Activated T-cell treated with anti-CD3 and anti-CD28 coated beads, Interleukin-2, amount 50 U/mL, for 24 hours (primary cell): ENCODE measurements at places on chromosomes 16 and 17.
A peak's percentile ranks its signal among the peaks of the same experiment; 100 is the strongest.

GRCh38 chr17:16407911-16408588 lies 7.3 kb upstream of the TRPV2 start:
- DNase-seq, result no peak

DNA sequence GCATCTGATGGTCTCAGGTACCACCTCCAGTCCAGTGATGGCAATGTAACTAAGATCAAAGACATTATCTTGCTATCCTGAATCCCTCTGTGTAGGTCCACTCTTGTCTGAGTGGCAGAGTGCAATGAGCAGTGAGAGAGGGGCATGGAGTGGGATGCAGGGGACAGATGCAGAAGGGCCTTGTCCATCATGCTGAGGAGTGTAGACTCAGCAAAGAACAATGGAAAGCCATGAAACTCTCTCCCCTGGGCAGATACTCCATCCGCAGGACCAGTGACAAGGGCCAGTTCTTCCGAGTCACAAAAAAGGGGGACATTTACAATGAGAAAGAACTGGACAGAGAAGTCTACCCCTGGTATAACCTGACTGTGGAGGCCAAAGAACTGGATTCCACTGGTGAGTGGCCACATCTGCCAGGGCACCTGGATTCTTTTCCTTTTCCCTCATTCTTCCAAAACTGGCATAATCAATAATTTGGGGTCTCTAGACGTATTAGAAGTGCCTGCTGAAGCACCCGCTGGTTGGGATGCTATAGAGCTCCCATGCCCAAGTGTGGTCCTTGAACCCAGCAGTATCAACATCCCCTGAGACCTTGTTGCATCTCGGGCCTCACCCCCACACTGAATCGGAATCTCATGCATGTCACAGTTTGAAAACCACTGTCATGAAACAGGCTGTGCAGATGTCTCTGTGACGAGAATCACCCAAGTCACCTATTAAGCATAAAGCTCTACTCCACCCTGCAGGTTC lies 29.5 kb downstream of the CDH5 start:
- no peak for DNase-seq

GRCh38 chr16:57023541-57024249 lies 34.3 kb downstream of the NLRC5 start:
- DNase-seq, result peak; percentile 78

DNA sequence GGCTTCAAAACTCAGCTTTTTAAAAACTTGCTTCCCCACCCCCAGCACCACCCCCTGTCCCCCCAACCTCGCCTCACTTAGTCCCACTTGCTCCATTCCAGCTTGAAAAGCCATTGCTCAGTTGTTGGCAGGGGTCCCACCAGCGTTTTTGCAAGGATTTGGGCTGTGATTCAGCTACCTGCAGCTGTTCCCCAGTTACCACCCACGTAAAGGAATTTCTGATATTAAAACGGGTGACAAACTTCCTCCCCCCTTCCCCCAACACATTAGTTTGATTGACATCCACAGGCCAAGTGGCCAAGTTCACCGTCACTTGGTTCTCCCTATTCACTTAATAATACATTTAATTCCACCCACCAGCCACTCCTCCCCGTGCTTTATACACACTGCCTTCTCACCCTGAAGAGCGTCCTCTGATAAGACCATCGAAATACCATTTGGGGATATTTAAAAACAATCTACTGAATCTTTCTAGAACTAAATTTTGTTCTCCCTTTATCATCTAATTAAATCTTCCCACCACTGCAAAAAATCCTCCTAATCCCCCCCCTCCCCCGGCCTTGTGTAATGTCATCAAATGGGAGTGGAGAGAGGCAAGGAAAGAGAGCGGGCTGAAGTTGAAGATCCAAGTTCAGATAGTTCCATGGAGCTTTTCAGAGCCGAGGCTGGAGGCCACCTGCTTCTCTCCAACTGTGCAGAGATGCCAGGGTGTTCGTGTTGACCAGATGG lies 55.1 kb downstream of the SOX9 start:
- no peak for DNase-seq

DNA sequence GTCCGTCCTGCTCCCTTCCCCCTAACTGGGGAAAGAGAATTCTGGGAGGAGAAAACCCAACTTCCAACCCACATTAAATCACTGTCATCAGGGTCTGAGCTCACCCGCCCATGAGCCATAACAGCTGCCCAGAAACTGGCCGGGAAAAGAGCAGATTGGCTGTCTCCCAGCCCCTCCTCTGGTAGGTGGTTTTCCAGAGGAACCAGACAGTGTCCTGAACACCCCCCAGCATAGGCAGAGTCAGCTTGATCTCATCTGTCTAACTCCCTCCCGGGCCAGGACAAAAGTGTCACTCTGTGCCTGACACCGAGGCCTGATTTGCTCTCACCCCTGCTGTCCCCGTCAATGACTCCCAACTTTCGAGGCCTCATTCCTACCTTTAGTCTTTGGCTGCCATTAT lies 197.0 kb downstream of the AXIN2 start:
- no peak for DNase-seq

- peak; percentile 69 for DNase-seq
These were observed 547 bp downstream of the RAB26 start for GRCh38 chr16:2148714-2149629.

GRCh38 chr17:67606896-67607604 lies 110.7 kb upstream of the NOL11 start:
- DNase-seq, result no peak

- no peak for DNase-seq
These were observed 101.2 kb downstream of the PHKB start for GRCh38 chr16:47562366-47562765.

- no peak for DNase-seq
These were observed 29.1 kb downstream of the TRIM16 start for GRCh38 chr17:15654886-15655561.

- DNase-seq, result no peak
These were observed 129.3 kb downstream of the PARN start for GRCh38 chr16:14500791-14501190.

DNA sequence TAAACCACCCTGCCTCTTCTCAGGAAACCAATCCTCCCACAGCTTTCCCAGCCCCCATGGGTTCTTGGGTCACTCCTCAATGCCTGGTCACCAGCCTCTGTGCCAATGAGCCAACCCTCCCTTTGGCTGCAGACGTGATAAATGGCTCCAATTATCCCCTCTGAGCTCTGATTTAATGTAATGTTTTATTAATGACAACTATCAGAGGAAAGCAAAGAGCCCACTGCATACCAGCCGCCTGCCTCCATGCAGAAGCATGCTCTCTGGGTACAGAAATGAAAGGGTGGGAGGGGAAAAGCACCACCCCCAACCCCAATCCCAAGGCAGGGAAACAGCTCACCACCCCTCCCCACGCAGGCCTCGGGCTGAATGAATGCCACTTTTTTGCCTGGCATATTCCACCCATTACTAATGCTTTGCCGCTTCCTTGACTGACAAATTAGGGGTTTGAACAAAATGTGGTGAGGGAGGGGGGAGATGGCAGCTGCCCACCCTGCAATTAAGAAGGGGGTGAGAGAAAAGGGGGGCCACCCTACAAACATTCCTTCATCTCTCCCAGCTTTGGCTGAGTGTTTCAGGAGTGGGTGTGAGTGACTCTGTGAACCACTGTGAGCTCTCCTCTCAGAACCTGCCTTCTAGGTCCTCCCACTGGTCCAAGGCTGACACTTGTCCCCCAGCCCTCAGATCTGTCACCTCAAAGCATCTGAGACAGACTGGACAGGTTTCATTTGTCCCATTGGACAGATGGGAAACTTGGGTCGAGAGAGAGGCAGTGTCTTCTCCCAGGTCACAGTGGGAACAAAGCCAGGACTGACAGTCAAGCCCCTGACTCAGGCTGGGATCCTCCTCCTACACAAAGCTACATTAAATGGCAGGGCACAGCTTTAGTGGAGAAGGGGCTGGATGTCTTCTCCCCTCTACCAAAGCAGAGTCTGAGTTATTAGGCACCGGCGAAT lies 161.5 kb downstream of the TMEM132E start:
- DNase-seq, result no peak

- DNase-seq, result no peak
These were observed 1.0 kb downstream of the MAP2K4 start for GRCh38 chr17:12021623-12022140.

GRCh38 chr17:71111460-71111859 lies 942.1 kb downstream of the KCNJ2 start:
- no peak for DNase-seq

GRCh38 chr17:78383725-78384471 lies 5.4 kb downstream of the PGS1 start:
- peak; percentile 75 for DNase-seq

GRCh38 chr17:61404913-61405685 lies 5.5 kb downstream of the TBX2 start:
- DNase-seq, result peak; percentile 52

DNA sequence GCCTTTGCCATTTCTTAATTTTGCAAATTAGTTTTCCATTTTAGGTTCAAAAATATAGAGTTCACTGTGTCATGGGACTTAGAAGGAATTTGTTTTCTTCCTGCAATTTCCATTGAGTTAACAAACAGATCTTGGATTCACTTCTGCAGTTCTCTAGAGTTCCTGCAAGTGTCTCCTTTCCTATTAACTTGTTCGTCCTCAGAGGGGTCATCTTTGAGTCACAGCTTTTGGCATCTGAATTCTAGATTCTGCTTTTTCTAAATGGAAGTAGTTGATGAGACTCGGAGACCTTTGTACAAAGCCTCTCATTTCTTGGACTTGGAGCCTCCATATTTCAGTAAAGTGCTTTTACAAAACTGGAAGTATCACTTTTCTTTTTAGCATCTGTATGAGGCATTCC lies 323.3 kb downstream of the BCAS3 start:
- DNase-seq, result no peak

- no peak for DNase-seq
These were observed 2.7 kb downstream of the MPO start for GRCh38 chr17:58277802-58278595.

DNA sequence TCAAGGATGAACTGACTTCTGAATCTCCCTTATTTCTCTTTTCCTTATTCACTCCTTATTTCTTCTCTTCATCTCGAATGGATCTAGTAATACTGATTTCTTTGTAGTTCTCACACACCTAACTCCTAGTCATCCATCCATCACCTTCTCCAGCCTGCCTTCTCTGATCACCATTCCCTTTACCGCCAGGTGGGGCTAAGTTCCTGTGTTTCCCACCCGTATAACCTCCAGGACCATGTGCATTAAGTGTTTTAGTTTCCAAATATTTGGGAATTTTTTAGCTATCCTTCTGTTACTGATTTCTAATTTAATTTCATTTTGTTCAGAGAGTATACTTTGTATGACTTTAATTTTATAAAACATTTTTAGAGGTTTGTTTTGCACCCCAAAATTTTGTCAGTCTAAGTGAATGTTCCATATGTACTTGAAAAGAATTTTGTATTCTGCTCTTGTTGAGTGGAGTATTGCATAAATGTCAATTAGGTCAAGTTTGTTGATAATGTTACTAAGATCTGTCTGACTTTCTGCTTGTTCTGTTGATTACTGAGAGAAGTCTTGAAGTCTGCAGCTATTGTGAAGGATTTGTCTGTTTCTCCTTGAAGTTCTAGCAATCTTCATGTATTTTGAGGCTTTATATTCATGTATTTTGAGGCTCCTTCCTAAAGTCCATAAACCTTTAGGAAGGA lies 8.8 kb downstream of the BPTF start:
- no peak for DNase-seq

DNA sequence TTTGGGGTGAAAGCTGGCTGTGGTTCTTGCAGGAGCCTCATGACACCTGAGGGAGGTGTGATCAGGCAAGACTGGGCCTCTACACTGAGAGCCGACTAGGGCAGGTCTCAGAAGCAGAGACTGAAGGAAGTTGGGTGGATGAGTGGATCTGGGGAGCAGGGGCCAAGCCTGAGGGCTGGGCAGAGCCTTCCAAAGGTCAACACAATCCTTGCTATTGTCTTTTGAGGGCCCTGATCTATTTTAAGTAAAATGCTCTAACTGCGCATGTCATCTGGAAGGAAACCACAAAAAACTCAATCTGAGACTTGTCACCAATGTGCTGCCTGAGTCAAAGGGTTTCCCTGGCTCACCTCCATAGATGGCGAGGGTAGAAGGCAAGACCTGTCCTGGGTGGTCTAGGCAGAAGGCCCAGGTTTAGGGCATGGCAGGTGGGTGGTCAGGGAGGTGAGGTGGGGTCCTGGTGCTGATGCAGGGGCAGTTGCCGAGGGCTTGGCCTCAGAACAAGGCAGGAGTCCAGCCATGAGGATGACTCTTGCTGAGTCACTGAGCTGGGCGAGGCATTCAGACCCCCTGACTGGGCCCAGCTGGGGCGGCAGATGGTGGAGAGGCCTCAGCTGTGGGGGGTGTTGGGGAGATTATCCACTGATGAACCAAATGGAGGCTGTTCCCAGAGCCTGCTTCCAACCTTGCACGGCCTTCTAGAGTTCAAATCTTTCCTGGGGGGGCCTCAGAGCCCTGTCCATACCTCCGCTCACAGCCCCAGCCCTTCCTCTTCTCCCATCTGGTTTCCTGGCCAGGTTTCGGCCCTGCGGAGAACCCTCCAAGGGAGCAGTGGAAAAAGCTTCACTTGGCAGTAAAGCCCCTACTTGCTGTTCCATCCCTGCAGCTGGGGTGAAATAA lies 5.1 kb downstream of the MVP start:
- DNase-seq, result peak; percentile 74

- DNase-seq, result no peak
These were observed 10.2 kb downstream of the RAB11FIP4 start for GRCh38 chr17:31401456-31402254.

GRCh38 chr16:54093281-54093680 lies 193.3 kb downstream of the IRX3 start:
- DNase-seq, result no peak
